ENCODE measurements at places on chromosomes 2 and 18.

- DNase-seq = no peak
Measured at GRCh38 chr2:155033652-155034051, 335.2 kb downstream of the KCNJ3 start.

DNA sequence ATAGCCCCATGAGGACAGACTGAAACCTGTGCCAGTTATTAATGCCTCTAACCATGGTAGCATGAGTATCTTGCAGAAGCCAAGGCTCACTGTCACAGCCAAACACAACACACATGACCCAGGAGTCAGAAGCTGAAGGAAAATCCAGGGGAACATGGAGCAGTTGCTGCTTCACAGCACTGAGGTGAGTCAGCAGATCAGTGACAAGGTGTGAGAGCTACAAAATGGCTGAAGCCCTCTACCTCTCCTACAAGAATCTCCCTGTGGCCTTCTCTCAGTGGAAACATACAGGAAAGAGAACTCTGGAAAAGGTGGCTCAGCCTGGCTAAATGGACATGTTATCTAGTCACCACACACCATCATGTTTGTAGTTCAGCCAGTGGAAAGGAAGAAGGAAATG is 93.5 kb downstream of the NAB1 start:
- no peak for DNase-seq

GRCh38 chr2:55581874-55582547 is 35.4 kb downstream of the PPP4R3B start:
- DNase-seq = no peak

GRCh38 chr18:12008842-12009580 is 27.7 kb downstream of the IMPA2 start:
- DNase-seq = no peak

GRCh38 chr2:199570934-199571333 is 113.2 kb upstream of the SATB2 start:
- DNase-seq = no peak

- no peak for DNase-seq
Measured at GRCh38 chr2:39413063-39413737, 23.9 kb downstream of the MAP4K3 start.

DNA sequence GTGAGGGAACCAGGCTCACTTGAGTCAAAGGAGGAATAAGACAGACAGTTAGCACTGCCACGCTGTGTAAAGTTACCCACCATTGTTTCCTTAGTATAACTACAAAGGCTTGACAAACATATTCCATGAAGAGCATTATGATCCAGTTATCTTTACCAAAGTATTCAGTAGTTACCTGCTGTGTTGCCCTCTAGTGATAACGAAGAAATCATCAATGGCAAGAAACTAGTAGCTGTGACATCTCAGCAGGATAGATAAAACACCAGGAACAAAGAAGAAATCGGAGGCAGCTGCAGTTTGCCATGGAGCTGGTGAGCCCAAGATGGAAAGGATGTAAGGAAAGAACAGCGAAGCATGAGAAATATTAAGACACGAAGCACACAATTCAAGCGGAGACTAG is 215.3 kb upstream of the FSHR start:
- no peak for DNase-seq

- no peak for DNase-seq
Measured at GRCh38 chr2:1747065-1747941, 3.0 kb upstream of the PXDN start.

DNA sequence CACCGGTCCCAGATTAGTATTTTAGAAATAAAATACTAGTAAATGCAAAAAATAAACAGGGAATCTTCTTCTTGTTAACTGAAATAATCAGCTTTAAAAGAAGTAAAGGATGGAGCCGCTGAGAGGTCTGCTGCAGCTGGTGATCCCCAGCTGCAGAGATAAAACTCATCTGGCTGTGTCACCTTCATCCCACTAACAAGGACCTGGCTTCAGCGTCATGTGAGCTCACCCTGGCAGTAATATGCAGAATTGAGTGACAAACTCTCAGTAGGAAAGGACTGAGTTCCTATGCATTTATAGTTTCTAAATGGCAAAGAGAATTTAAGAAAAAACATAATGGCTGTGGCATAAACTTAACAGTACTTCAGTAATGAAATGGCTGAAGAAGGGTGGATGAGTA is 27.3 kb downstream of the VPS4B start:
- DNase-seq = no peak

DNA sequence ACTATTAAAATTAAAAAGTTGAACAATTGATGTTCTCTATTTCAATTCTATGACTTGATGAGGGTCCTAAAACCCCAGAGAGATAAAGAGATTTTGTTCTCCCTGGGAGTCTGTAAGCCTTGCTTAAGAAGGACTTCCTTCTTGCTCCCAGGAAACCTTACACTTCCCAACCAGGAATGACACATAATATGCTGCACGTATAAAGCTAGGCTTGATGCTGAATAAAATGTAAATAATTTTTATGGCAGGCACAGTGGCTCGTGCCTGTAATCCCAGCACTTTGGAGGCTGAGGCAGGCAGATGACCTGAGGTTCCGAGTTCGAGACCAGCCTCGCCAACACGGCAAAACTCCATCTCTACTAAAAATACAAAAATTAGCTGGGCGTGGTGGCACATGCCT is 27.8 kb downstream of the SPIRE1 start:
- DNase-seq = no peak

- DNase-seq = no peak
Measured at GRCh38 chr2:69914950-69915945, at the start of gene MXD1. Gene MXD1, plus strand, starts transcription at chr2:69915109. Its CDS starts 222 bp downstream, at chr2:69915331.

DNA sequence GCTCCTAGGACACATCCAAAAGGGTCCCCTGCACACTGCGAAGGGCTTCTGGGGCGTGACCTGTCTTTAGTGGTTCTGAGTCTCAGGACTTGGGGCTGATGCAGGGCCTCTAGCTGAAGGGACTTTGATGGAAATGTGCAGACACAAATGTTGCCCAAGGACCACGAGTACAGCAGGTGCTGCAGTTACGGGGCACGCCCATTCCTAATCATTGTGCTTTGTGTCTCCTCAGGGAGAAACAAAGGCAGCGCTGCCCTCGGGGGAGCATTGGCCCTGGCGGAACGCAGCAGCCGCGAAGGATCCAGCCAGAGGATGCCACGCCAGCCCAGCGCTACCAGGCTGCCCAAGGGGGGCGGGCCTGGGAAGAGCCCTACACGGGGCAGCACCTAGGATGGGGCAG is 8.0 kb downstream of the TUBA3E start:
- no peak for DNase-seq

DNA sequence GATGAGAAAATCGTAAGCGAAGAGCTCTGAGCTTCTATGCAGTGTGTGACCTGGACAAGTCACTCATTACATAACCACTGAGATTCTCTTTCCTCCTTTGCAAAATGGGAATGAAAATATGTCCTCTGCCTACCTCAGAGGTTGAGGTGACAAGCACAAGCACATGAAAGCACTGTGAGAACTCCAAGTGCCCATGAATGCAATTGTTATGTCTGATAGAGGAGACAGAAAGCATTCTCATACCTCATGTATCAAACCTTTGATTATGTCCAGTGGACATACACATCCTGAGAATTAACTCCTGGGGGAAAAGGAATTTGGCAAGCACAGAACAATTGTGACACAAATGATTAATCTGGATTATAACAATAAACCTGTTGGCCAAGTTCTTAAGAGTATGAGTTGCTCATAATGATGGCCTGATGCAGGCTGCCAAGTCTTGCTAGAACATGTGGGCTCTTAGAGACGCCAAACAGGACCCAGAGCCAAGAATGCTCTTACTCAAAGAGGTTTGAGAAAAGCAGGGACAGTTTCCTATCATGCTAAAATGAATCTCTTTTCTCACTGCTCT is 8.5 kb upstream of the RMDN2 start:
- DNase-seq = no peak

GRCh38 chr2:55887351-55887750 is 36.2 kb downstream of the EFEMP1 start:
- no peak for DNase-seq

DNA sequence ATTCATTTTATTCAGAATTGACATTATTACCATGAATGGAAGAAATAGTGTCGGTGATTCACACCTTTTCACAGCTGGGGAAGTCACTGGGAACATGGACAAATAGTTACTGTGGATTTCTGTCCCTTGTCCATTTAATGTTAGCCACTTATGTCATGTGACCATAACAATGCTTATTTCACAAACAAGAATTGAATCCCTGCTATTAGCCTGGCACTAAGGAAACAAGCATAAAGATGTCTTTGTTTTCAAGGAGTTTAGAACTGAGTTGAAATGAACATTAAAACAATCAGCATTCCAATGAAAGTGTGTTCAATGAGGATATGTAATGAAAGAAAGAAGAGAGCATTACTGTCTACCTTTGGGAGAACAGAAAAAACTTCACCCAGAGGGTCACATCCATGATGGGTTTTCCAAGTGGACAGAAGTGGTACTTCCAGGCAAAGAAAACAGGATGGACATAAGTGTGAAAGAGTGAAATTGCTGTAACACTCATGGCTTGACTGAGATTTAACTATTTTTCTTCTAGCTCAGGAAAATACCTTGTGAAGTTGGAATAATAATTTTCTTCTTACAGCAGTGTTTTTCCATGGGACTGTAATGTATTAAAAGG is 324.5 kb upstream of the UBE2E3 start:
- DNase-seq = no peak

DNA sequence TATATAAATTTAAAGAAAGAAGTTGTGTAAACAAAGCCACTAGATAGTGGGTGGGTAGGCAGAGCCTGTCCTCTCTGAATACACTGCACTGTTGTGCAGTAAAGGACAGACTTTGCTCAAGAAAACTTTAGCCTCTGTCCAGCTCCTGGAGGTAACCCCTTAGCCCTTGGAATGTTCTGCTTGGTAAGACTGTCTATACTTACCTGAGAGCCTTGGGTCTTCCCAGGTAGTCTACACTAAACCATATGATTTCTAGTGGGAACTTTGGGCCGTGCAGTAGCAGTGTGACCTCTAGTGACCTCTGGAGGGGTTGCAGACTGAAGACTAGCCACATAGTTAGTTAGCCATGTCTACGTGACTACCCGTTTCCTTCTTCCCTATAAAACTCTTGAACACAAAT is 678.3 kb upstream of the NRXN1 start:
- peak; percentile 40 for DNase-seq

DNA sequence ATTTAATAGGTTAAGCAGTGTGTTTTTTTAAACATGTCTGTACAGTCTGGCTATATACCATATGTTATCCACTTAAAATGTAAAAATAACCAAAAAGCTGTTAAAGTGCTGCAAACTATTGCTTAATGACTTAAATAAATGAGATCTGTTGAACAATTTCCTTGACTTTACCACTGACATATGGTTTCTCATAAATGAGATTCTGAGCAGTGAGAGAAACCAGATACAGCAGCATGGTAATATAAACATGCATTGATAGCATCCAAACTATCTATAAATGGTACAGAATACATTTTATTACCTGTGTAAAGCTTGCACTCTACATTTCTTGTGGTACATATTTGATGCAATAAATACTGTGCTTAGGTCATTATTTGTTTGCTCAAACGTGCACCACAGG is 36.3 kb upstream of the TTC21B start:
- DNase-seq = no peak

DNA sequence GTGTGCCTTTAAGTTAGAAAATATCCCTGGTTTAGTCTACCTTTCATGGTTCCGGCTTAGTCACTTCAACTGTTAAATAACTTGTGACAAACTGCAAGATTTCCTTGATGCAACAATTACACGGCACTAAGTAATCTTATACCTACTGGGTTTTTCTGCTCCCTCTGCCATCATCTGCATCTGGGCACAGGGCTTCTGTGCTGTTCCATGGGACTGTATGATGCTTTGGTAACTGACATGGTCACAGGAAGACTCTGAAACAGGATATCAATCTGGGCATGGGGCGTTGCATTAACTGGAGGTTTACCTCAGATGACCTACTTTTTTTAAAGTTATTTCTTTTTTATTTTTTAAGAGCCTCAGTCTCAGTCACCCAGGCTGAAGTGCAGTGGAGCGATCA is 365.4 kb downstream of the SS18 start:
- no peak for DNase-seq

DNA sequence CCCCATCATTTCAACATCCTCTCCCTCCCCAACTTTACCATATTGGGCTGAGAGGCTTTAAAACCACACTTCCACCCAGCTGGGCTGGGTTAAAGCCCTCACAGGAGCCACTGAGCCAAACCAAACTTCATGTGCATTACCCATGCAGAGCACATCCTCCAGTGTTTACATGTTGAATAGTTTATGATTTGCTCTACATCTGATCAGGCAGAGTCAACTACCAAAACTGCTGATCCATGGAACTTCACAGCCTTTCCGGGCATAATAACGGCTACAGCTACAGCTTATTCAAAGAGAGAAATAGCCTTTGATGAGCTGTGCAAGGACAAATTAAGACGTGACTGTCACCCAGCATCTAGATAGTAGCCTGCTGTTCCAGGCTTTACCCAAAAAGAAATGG is 39.0 kb downstream of the MAIP1 start:
- DNase-seq = no peak

DNA sequence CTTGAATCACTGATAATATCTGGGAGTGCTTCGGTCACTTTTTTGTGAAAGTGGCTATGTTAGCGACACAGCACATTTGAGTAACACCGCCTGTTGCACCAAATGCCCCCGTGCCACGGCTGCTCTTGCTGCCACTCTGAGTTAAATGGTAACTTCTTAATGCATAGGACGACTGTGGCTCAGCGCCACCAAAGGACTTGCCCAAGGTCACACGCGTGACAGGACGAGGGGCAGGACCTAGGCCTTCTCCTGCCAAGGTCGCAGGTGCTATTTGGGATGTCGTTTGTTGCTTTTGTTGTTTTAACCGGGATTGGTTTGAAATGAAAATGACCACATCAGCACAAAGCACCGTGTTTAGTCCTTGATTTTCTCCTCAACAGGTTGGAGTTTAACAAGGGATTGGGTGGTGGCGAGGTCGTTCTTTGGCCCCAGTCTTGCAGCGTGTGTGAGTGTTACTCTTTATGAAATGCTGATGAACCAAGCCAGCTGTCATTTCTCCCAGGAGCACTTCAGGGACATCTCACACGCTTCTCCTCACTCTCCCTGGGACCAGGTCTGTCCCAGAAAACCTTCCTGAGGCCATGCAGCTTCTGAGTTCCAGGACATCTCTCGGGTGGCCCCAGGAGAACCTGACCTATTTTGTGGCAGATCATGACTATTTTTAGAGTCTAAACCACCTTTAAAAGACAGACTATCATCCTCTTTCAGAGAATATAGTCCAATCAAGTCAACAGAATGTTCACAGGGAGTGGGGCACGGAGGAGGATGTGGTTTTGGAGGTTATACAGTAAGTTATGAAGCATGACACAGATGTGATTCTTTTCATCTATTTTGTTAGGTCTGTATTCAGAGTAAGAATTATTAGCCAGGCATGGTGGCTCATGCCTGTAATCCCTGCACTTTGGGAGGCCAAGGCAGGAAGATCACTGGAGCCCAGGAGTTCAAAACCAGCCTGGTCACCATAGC is 49.9 kb downstream of the MTCL1 start:
- no peak for DNase-seq

DNA sequence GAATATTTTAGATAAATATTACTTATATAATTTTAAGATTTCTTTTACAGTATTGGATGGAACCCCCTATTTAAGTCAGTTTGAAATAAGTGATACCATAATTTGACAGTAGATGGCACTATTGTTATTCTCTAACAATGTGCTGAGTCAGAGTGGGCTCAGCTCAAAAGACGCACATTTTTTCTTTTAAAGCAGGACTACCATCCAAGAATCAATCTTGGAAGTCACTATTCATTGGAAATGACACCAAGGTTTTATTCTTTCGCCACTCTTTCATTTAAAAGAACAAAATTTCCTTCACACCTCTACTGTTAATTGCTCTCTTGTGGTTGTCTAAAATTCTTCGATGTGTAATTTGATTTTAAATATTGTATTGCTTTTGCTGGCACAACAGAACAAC is 32.6 kb upstream of the SPAG16 start:
- peak; percentile 70 for DNase-seq

- no peak for DNase-seq
Measured at GRCh38 chr18:76622651-76623050, 127.6 kb upstream of the ZNF516 start.
